NCI-H446 treated with DMSO at 0.1 percent for 48 hours (cell line): ENCODE measurements at places on chromosomes 13 and 19.
A peak's percentile ranks its signal among the peaks of the same experiment; 100 is the strongest.

GRCh38 chr19:38494379-38494778, 60.9 kb downstream of the RYR1 start:
- no peak for DNase-seq

GRCh38 chr13:20457670-20458069, 68.0 kb downstream of the CRYL1 start:
- no peak for DNase-seq

DNA sequence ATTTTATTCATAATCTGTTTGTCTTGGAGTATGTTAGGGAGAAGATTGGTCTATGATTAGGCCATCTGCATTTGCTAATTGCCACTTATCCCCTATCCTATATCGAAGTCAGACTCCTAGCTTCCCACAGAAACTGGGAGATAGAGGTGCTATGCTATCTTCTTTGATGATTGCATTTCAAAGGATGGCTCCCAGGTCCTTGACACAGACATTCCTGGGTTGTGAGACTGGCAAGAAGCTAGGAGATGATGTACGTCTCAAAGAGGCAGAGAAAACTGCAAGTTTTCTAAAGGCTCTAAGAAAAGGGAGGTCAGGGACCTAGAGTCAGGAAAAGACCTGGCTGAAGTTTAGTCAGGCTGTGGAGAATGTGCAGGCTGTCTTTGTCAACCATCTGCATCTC, 1251.9 kb downstream of the PCDH17 start:
- DNase-seq, result no peak

DNA sequence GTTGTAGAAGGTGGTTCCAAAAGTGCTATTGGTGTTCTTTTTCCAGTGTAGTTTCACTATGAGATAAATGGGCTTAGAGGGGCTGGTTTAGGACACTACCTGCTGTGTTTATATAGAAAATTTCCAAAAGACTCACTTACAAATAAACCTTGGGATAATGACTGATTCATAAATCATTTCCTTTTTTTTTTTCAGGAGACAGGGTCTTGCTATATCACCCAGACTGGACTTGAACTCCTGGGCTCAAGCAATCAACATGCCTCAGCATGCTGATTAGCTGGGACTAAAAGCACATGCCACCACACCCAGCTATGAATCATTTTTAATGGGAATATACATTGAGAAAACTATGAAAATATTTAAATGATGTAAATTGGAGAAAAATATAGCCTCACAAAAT, 376.6 kb downstream of the PCDH9 start:
- DNase-seq, result no peak

DNA sequence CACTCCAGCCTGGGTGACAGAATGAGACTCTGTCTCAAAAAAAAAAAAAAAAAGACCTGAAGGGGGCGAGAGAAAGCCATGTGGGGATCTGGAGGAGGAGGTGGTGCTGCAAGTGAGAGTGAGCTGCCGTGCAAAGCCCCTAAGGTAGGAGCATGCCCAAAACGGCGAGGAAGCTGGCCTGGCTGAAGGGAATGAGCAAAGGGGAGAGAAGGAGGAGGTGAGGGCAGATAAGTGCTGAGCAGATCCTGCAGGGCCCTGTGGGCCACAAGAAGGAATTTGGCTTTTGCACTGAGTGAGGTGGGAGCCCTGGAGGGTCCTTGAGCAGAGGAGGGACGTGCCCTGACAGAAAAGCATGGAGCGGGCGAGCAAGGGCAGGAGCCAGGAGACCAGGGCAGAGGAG, 19.4 kb upstream of the ADGRE5 start:
- no peak for DNase-seq

- no peak for DNase-seq
These were observed 138.8 kb upstream of the GJB6 start for GRCh38 chr13:20370815-20371421.

DNA sequence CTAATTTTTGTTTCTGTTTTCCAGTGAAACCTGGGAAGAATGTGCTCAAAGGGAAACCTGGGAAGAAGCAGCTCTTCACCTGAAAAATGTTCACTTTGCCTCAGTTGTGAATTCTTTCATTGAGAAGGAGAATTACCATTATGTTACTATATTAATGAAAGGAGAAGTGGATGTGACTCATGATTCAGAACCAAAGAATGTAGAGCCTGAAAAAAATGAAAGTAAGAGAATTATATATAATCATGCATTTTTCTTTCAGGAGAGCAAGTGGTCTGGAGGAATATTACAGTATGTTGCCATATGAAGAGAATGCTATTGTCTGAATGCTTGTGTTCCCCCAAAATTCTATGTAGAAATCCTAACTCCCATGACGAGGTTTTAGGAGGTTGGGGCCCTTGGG, 3.4 kb downstream of the NUDT15 start:
- DNase-seq, result no peak

DNA sequence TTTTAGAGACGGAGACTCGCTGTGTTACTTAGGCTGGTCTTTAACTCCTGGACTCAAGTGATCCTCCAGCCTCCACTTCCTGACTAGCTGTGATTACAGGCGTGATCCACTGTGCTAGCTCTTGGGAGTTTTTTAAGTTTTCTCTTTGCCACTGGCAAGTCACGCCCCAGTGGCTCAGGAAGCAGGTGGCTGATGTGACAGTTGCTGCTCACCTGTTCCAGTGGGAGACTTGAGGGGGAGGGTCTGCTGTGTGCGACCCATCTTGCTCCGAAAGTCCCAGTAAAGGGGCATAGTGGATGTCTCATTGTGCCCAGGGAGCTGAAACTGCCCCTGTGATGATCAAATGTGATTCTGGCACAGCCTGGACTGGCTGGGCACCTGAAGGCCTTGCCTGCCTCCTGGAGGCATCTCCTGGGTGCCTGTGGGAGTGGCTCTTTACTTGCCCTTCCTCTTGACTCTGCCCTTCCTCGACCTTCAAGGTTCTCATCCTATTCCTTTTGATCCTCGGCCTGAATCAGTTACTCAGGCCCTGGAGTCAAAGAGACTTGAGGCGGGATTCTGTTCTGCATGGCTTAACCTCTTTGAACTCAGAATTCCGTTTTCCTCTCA, 7.8 kb downstream of the SMARCA4 start:
- DNase-seq, result no peak

- DNase-seq, result no peak
These were observed 44.4 kb downstream of the ELF1 start for GRCh38 chr13:40974460-40975407.

GRCh38 chr13:93758575-93758974, 532.0 kb downstream of the GPC6 start:
- DNase-seq, result no peak

- DNase-seq, result no peak
These were observed 1.8 kb upstream of the RNF225 start for GRCh38 chr19:58393725-58394033.

DNA sequence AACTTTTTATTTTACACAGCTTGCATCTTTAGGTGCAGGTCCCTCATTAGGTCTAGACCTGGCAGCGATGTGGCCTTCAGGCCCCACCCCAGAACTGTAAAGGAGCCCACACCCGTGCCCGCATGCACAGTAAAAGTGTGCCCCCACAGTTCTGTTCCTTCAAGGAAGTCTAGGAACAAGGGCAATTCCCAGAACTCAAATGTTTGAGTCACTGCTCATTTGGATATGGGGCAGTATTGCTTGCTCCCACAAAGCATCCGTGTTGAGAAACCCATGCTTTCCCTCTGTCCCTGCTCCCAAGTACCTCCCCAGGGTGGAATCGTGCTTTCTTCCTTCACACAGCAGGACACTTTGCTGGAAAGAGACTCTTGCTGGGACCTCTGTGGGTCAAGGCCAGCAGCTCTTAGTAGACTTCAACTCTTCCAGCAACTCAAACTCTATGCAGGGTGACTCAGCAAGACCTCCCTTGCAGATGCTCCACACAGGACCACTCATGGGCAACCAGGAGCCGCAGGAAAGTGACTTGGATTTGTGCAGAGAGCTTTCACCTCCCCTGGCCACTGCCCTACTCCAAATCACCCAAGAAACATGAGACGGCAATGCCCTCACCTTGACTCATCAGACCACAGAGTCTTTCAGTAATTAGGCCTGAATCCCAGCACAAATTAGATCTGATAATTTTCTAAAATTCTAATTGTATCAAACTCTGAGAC, 12.3 kb downstream of the SLC7A1 start:
- DNase-seq, result no peak

DNA sequence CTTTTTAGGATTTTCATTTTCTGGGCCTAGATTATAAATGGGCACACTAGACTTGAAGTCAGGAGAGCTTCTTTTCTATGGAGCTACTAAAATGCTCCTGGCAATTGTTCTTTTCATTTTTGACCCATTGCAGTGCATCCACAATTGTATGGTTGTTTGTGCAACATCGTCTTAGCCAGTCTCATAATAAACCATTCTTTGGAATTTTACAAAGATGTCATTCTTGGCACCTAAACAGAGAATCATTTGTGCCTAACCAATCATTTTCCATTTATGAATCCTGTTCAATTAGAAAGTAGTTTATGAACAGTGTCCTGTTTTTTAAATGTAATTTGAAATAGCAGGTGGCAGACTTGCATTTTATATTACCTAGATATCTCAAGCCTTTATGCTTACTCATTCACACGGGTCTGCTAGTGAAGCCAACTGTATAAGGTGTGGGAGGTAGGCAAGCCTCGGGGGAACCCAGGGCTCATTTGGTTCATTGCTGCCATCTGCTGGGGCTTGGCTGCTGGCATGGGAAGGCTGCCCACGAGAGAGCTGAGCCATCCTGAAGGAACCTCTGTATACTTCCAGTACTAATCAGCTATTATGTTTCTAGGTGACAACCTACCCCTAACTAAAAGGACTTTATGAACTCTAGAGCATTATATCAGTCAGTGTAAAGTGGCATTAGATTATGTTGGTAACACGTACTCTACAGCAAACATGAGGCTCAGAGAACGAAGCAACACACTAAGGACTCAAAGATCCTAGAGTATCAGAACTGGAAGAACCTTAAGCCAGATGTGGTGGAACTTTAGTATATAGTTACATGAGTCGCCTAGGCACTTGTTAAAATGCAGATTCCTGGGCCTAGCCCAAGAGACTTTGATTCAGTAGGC, 60.0 kb downstream of the TPT1 start:
- peak; percentile 40 for DNase-seq

DNA sequence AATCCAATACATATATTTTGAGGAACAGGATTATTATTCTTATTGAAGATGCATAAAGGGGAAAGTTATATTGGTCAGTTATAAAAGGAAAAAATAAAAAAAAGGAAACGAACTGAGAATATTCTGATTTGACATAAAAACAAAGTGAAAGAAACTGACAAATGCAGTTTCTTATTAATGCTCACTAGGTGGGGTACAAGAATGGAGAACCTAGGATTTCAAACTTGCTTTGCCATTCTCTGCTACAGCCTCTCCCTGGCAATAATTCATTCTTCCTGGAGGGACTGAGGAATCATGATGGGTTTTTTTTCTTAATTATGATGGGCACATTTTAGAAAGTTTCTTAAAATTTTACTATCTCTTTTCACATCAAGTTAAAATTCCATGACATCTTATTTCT, 154.9 kb downstream of the PCDH9 start:
- DNase-seq, result no peak

GRCh38 chr13:70795484-70795883, 687.2 kb upstream of the KLHL1 start:
- DNase-seq, result no peak
